ENCODE measurements at places on chromosomes 4 and X.

- DNase-seq: no peak
These were observed 288.8 kb downstream of the CENPC start for GRCh38 chr4:67256388-67257043.

- DNase-seq: peak; percentile 24
These were observed 124.1 kb upstream of the TBL1X start for GRCh38 chrX:9340598-9341290.

- DNase-seq: no peak
These were observed 11.1 kb downstream of the ACSL1 start for GRCh38 chr4:184814686-184815045.

GRCh38 chrX:152070144-152070543 lies 68.2 kb downstream of the MAGEA10 start:
- no peak for DNase-seq

DNA sequence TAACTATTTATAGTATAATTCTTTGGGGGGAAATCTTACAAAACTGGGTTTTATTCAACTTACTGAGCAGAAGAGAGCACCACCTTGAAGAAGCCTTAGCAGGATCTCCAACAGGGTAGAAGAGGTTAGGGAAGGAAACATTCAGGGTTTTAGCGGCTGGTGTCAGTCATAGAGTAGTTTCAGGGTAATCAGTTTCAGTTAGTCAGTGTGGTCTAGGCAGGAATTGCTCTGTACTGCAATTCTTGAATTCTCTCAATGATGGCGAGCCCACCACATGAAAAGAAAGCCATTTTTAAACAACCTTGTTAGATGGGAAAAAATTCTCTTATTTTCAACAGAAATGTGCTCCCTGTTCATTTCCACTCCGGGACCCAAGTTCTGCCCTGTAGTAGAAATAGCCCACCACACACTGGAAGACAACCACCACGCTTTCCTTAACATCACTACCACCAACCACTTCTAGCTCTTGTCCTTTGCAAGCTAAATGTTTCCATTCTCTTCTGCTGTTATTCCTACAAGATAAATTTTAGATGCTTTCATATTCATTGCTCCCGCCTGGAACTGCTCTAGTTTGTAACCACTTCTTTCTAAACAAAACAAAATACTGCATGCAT lies 25.9 kb downstream of the COL25A1 start:
- DNase-seq: no peak

DNA sequence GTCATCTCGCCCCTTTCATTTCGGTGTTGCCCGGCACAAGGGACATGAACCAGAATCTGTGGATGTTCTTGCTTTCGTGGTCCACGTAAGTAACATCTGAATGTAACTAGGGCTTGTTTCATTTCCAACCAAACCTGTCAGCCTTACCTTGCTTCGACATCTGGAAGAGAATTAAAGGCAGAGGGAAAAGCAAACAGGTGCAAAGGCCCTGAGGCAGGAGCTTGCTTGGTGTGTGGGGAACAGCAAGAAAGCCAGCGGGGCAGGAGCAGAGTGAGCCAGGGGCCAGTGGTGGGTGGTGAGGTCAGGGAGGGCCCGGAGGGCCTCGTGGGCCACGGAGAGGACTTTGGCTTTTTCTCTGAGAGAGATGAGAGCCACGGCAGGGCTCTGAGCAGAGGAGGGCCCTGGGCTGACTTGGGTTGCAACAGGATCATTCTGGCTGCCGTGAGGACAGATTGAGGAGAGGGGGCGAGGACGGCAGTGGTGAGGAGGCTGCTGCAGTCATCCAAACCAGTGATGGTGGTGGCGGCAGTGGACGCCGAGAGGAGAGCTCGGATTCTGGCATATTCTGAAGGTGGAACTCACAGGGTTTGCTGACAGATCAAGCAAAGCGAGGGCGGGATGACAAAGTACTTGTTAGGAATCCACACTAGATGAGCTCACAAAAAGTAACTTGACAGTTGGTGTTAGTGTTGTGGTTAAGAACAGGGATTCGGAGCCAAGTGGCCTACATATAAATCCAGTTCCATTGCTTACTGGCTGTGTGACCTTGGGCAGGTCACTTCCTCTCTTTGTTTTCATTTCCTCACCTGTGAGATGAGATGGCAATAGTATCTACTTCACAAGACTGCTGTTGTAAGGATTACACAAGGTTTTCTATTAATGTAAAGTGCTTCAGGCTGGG lies 6.8 kb upstream of the WDR13 start:
- no peak for DNase-seq

- DNase-seq: no peak
These were observed 27.8 kb downstream of the COPS4 start for GRCh38 chr4:83062739-83063138.

DNA sequence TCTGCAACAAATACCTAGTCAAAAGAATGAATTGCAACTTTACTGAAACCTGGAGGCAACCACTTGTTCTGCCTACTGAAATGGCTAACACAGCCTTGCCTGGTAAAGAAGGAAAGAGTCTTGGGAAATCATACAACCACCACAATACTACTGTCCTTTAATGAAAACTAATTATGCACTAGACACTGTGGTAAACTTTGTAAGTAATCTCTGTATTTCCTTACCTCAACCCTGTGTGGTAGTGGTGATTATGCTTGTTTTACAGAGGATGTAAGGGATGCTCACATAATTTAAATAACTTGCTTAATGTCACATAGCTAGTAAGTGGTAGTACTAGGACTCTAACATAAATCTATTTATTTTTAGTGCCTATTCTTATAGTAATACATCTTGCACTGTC lies 44.7 kb downstream of the TMEM156 start:
- DNase-seq: no peak

DNA sequence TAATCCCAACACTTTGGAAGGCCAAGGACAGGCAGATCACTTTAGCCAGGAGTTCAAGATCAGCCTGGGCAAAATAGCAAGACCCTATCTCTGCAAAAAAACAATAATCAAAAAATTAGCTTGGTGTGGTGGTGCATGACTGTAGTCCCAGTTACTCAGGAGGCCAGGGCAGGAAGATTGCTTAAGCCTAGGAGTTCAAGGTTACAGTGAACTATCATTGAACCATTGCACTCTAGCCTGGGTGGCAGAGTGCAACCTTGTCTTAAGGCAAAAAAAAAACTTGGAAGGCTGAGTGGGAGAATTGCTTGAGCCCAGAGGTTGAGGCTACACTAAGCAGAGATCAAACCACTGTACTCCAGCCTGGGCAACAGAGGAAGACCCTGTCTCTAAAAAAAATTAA lies 5.2 kb upstream of the FRYL start:
- no peak for DNase-seq

GRCh38 chr4:182600093-182600492 lies 317.1 kb downstream of the DCTD start:
- peak; percentile 6 for DNase-seq

- no peak for DNase-seq
These were observed 210.9 kb upstream of the FAM241A start for GRCh38 chr4:111934314-111934713.

- DNase-seq: no peak
These were observed 1.4 kb downstream of the AREG start for GRCh38 chr4:74446193-74446868.

DNA sequence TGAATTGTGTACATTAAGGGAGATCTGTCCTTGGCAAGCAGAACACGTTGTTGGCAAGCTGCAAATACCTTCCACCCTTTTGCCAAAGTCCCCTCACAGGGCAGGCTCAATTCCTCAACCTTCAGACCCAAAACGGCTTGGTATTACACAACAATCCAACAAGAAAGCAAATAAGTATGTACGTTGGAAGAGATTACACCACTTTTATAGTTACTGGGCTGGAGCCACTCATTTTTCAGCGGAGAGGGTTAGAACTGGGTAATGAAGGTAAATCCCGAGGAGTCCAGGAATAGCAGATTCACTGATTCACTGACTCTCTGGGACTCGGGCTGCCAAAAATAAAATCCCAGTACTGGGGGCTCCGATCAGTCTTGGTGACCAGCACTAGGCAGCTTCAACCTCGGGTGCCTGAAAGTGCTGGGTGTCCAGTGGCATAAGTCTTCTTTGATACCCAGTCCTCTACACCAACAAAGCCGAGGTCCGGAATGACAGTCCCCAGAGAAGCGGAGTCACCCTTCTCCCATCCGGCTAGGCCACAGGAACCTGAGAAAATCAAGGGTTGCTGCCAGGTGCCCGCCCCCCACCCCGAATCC lies 587 bp downstream of the TIMM8A start:
- peak; percentile 11 for DNase-seq

GRCh38 chrX:140090800-140091124 lies 125.4 kb upstream of the CXorf66 start:
- DNase-seq: no peak
